Activated naive CD8-positive, alpha-beta T cell treated with anti-CD3 and anti-CD28 coated beads for 36 hours (primary cell): ENCODE measurements at places on chromosomes 7 and 10. TPM values are rescaled to one million over a fixed set of nuclear protein-coding genes. Genes with fewer than 3 reads are reported as not detected.

The TMEM140 gene
- 12.7 TPM for total RNA-seq

DNA sequence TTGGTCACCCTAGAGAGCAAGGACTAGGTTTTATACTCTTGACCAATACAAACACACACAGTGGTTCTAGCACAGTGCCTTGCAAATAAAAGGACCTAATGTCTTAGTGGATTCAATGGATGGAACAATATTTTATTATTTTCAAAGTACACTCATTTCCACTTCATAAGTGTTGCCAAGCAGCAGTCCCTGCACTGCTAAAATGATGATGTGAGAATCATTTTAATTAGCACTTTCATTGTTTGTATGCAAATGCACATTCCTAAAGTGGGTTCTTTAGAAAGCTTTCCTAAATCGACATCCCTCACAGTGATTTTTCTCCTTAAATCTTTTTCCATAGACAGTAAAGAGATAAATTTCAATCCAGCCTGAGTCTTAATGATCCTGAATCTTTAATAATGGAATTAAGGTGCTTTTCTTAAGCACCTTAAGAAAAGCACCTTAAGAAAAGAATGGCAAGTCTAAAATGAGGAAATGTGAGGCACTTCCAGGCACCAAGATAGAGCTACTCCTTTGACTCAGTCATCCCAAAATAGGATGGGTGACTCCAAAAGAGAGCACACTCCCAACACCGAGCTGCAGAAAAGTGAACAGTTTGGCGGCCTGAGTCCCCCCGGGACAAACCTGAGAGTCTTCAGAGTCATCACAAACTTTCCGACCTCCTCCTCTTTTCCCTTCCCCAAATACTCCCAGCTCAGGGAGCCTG is 84.5 kb downstream of the SORBS1 start:
- H3K4me3 ChIP-seq = no peak overlapping the region
- no peak for DNase-seq
- peaks cover 4% of the 10 kb centered on the region for H3K27me3 ChIP-seq
- peaks cover 5% of the 10 kb centered on the region for H3K4me1 ChIP-seq
- no peak overlapping the region for H3K27ac ChIP-seq

- H3K36me3 ChIP-seq = peaks cover 2% of the 10 kb centered on the region
- peaks cover 4% of the 10 kb centered on the region for H3K27me3 ChIP-seq
- no peak overlapping the region for H3K27ac ChIP-seq
Measured at GRCh38 chr10:101056365-101057151, 5.2 kb upstream of the KAZALD1 start.

The GTF2IRD2 gene
- total RNA-seq = 4.6 TPM

The C10orf62 gene
- total RNA-seq = not detected

DNA sequence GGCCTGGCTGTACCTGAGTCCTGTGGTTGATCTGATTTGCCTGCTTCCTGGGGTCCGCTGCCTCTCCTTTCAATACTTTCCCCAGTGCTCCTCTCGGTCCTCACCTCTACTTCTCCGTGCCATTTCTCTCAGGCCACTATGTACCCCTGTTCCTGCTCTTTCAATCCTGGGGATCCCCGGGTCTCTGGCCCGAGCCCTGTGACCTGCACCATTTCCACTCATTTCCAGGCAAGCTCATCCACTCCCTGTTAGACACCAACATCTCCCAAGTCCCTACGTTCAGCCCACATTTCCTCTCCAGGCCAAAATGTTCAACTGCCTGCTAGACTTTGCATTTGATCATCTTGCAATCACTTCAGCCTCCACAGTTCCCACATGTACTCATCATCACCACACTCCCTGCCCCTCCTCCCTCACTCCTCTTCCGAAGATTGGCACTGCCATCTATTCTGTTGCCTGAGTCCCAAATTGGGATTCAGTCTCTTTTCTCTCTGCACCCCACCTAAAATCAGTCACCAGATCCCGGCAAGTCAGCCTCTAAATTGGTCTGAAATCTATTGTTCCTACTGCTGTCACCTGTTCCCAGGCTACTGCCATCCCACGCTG is 34.4 kb upstream of the ZMIZ1 start:
- H3K27ac ChIP-seq = no peak overlapping the region
- H3K4me1 ChIP-seq = no peaks in the 10 kb centered on the region
- H3K27me3 ChIP-seq = no peaks in the 10 kb centered on the region
- H3K4me3 ChIP-seq = no peak overlapping the region
- H3K36me3 ChIP-seq = no peaks in the 10 kb centered on the region
